ENCODE measurements at places on chromosomes 12 and 14. TPM values are rescaled to one million over a fixed set of nuclear protein-coding genes. Genes with fewer than 3 reads are reported as not detected.

- DNase-seq, result no peak
Observed at GRCh38 chr12:116317986-116318575, 40.6 kb upstream of the MED13L start.

- no peak for DNase-seq
Observed at GRCh38 chr14:101072070-101072469, 168.5 kb upstream of the RTL1 start.

DNA sequence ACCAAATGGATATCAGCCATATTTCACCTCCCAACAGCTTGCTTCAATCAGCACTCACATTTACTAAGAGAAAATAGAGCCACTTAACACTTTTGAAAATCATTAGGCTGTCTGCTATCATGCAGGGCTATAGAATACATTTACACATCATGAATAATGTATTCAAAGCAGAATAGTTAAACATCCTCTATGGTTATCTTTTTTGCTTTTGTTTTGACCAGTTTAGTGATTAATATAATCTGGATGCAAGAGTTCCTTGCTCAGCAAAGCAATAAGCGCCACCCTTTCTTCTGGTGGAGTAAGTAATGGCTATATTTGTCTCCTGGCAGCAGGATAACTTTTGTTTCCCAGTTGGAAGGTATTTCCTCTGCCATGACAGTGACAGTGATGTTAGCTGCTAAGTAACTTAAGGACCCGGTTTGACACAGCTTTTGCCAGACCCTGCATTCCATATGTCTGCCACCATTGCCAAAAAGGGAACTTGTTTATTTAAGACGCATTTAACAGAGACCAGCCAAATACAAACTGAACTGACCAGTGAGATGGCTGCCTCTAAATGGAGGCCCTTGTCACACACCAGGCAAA lies 70.3 kb upstream of the NR2C1 start:
- no peak for DNase-seq

GRCh38 chr14:96112032-96112431 lies 72.9 kb downstream of the C14orf132 start:
- peak; percentile 26 for DNase-seq

- DNase-seq, result no peak
Observed at GRCh38 chr12:84043355-84043754, 869.2 kb downstream of the SLC6A15 start.

GRCh38 chr14:70700955-70701585 lies 59.4 kb downstream of the TTC9 start:
- DNase-seq, result no peak

DNA sequence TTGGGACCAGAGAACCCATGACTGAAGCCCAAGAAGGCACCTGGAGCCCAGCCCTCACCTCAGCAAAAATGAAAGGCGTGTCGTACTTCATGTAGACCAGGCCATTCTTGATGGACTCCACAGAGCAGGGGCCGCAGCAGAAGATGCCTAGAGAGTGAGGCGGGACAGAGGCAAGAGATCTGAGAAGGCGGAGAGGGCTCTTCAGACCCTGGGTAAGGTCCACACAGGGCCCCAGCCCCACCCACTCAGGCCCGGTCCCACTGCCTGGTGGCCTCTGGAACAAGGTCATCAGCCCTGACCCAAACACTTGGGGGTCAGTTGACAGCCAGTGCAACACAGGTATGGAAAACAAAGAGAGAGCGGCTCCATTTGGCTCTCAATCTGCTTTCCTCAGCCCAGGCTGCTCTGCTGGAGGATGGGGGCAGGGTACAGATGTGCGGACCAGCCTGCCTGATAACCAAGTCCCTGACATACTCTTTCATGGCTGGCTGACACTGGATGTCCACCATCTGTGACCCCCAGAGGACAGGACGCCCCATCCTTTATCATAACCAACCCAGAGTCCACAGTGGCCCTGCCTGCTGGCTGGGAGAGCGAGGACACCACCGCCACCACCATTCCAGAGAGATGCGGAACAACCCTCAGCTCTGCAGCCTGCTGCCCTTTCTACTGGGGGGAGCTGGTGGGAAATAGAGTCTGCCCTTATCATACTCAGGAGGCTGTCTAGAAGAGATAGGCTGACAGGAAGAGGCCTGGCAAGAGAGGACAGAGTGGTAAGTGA lies 6.9 kb downstream of the TGM1 start:
- peak; percentile 68 for DNase-seq

- DNase-seq, result no peak
Observed at GRCh38 chr12:1567852-1568251, 26.5 kb downstream of the FBXL14 start.

DNA sequence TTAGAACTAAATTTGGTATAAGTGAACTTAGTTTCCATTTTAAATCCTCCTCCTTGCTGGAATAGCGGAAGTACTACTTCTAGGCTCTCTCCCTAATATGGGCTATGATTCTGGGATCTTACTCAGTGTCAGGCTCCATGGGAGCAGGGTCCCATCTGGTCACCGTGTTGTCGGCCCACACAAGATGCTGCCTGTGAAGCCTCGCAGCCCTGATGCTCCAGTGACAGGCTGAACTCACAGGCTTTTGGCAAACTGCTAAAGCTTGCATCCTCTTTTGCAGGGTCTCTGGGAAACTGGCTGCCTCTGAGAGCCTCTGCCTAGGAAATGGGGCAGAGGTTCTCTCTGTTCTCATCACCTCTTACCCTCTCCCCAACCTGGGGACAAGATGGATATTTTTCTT lies 88.4 kb downstream of the RPAP3 start:
- no peak for DNase-seq

- DNase-seq, result no peak
Observed at GRCh38 chr14:69553252-69553651, 21.4 kb downstream of the CCDC177 start.

- DNase-seq, result no peak
Observed at GRCh38 chr14:67538501-67538900, 5.4 kb downstream of the PLEKHH1 start.

DNA sequence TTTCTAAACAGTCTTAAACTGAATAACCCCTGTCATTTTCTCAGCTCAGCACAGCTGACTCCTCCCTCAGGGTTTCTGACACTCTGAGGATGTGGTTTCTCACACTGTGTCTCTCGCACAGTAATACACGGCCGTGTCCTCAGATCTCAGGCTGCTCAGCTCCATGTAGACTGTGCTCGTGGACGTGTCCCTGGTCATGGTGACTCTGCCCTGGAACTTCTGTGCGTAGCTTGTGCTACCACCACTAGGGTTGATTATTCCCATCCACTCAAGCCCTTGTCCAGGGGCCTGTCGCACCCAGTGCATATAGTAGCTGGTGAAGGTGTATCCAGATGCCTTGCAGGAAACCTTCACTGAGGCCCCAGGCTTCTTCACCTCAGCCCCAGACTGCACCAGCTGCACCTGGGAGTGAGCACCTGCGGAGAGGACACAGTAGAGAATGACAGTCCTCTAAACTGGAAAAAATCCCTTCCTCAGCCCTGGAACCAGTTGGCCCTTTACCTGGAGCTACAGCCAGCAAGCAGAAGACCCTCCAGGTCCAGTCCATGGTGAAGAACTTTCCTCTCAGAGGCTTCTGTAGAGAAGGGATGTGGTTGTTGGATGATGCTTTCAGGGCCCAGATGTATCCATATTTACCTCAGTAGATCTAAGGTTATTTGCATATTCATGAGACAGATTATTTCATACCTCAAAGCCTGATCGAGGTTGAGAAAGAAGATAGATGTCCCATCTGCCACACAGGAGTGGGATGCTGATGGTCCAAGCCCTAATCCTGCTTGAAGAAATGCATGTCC lies 984.8 kb downstream of the TMEM121 start:
- DNase-seq, result no peak

GRCh38 chr12:65121049-65121955 lies at the start of gene WIF1:
Gene WIF1, minus strand, starts transcription at chr12:65121305. Its CDS starts 114 bp downstream, at chr12:65121191.
- DNase-seq, result peak; percentile 80

- no peak for DNase-seq
Observed at GRCh38 chr14:61362072-61362750, 40.8 kb downstream of the PRKCH start.

- no peak for DNase-seq
Observed at GRCh38 chr14:58639842-58640484, 2.2 kb downstream of the DACT1 start.

GRCh38 chr12:107042801-107043200 lies 50.5 kb downstream of the CRY1 start:
- no peak for DNase-seq

DNA sequence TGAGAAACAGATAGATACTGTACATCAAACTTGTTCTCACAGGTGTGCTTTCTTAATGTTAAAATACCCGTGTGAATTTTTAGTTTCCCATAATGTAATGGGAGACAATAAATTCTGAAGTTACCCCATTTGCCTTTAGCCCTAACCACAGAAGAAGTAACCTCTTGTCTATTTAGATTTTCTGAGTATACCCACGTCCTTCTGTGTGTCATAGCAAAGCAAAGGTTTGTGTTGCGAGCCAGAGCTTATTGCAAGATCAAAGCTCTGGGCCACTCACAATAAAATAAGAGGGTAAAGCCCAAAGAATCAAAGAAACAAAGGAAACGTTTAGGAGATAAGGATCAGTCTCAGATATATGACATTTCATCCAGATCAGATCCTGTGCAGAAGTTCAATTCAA lies 73.9 kb downstream of the BMP4 start:
- no peak for DNase-seq

- peak; percentile 68 for DNase-seq
Observed at GRCh38 chr12:131120831-131121271, 167.1 kb downstream of the ADGRD1 start.

GRCh38 chr12:461425-461824 lies 1.7 kb downstream of the B4GALNT3 start:
- no peak for DNase-seq

KRT75 gene
- not detected for total RNA-seq

IQSEC3 gene
- 3.2 TPM for total RNA-seq

C1R gene
- total RNA-seq, result 1,686 TPM
